ENCODE measurements at places on chromosomes 5 and 9. TPM values are rescaled to one million over a fixed set of nuclear protein-coding genes. Genes with fewer than 3 reads are reported as not detected.
A peak's percentile ranks its signal among the peaks of the same experiment; 100 is the strongest.

ZNF189 gene
- 20.2 TPM for total RNA-seq

IFNE gene
- total RNA-seq, result not detected

DNA sequence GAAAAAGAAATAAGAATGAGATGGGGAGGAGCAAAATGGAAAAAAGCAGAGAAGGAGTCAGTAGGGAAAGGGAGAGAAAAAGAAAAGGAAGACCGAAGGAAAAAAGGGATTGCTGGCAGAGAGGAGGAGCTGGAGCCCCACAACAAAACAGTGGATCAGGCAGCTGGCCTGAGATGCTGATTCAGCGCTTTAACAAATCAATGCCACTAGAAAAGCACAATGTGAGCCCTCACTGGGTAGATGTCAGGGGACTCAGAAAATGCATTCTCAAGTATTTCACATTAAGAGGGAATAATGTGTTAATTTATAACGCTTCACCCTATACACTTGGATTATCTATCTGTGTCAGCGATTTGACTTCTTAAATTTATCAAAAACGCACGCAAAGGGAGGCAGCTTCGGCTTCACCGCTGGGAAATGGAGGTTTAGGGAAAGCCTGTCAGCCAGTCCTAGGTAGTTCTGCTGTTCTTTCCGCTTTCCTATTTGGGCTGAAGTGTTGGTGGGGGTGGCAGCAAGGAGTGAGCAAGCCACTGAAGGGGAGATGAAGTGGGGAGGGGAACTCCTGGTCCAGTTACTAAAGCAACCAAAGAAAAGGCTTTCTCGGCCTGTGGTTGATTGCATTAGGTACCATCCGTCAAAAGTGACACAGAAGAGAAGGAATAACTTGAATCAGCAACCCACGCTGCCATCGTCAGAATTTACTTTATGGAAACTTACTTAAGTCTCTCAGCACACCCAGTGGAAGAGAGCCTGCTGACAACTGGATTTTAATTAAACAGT, 161.6 kb downstream of the BNC2 start:
- no peak overlapping the region for H3K27ac ChIP-seq
- no peaks in the 10 kb centered on the region for H3K27me3 ChIP-seq
- H3K36me3 ChIP-seq, result no peaks in the 10 kb centered on the region
- no peak for DNase-seq

- no peaks in the 10 kb centered on the region for H3K27me3 ChIP-seq
- H3K27ac ChIP-seq, result no peak overlapping the region
- no peak overlapping the region for H3K4me3 ChIP-seq
- no peaks in the 10 kb centered on the region for H3K36me3 ChIP-seq
- peaks cover 6% of the 10 kb centered on the region for H3K4me1 ChIP-seq
- no peak for DNase-seq
Observed at GRCh38 chr9:105911104-105911911, 217.0 kb downstream of the TMEM38B start.

DNA sequence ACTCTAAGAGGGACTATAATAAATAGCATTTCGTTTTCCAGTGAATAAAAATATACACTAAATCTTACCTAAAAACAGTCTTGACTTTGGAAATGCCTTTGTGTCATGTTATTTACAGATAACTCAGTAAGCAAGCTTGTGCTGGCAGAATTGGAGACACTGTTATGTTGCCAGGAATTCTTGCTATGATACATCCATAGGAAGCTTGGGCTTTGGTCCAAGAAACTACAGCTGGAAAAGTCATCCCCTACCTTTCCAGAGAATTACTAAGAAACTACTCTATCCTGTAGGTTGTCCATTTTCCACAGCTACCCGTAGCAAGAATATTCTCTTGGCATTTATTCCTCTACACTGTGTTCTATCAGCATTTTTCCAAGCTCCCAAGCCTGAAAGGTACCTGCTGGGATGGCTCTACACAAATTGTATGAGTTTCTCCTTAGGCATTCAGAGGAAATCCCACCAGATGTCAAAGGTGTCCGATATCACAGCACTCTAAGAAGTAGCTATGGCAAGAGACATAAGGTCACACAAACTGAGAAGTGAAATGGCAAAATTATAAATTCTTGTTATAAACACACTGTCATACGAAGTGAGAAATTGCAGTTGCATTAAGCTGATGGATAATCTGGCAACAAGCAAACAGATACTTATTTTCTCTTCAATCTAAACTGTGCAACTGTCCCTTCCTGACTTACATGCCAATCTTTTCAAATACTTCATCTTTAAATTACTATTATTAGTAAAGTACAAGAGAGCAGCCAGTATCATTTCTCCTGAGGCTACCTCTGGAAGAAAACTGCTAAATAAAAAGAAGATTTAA, 68.5 kb downstream of the MCTP1 start:
- no peaks in the 10 kb centered on the region for H3K4me1 ChIP-seq
- no peaks in the 10 kb centered on the region for H3K36me3 ChIP-seq
- no peak overlapping the region for H3K27ac ChIP-seq
- no peaks in the 10 kb centered on the region for H3K27me3 ChIP-seq

DNA sequence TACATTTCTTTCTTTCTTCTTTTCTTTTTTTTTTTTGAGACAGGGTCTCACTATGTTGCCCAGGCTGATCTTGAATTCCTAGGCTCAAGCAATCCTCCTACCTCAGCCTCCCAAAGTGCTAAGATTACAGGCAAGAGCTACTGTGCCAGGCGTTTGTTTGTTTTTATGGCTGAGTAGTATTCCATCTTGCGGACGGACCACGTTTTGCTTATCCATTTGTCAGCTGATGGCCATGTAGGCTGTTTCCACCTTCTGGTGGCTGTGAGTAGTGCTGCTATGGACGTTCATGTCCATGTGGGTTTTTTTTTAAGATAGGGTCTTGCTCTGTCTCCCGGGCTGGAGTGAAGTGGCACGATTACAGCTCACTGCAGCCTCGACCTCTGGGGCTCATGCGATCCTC, 2.5 kb downstream of the DOK3 start:
- no peaks in the 10 kb centered on the region for H3K27me3 ChIP-seq
- no peak overlapping the region for H3K4me3 ChIP-seq
- no peak for DNase-seq
- H3K36me3 ChIP-seq, result peaks cover 15% of the 10 kb centered on the region
- no peak overlapping the region for H3K27ac ChIP-seq

DNA sequence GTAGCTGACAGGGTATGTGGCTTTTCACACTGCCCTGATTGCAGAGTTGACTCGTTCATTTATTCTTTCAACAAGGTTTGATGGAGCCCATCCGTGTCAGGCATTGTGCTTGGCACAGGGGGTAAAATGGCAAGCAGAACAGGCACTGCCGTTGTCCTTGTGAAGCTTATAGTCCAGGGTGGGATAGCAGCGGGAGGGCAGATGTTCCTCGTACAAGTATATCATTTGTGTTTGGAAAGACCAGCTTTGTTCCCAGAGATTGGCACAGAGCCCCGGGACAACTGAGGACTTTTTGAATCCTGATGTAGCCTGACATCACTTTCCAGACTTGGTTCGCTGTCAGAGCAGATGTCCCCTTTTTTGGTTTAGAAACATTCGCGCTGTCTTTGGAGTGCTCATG, 50.9 kb downstream of the MVB12B start:
- H3K4me3 ChIP-seq, result no peak overlapping the region
- peaks cover 30% of the 10 kb centered on the region for H3K4me1 ChIP-seq
- no peak for DNase-seq
- no peaks in the 10 kb centered on the region for H3K36me3 ChIP-seq

DNA sequence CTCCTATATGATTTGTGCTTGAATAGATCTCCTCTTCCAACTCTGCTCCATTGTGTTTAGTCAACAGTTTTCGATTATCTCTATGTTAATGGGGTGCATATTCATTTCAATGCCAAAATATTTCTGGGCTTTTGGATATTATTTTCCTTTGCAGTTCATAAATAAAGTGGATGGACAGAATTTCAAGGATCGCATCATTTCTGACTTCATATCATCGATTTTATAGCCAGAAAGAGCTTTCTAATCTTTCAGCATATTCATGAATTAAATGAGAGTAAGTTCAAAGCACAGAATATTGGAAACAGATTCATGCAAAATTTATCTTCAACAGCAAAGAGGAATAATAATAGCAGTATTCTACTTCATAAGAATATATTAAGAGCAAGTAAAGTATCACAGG, 60.0 kb upstream of the MINAR2 start:
- no peaks in the 10 kb centered on the region for H3K4me1 ChIP-seq
- H3K4me3 ChIP-seq, result no peak overlapping the region
- H3K27me3 ChIP-seq, result no peaks in the 10 kb centered on the region
- H3K36me3 ChIP-seq, result no peaks in the 10 kb centered on the region
- no peak overlapping the region for H3K27ac ChIP-seq

GRCh38 chr9:114430457-114430856, 42.7 kb upstream of the AKNA start:
- no peak overlapping the region for H3K27ac ChIP-seq
- no peaks in the 10 kb centered on the region for H3K27me3 ChIP-seq
- H3K36me3 ChIP-seq, result no peaks in the 10 kb centered on the region

- no peaks in the 10 kb centered on the region for H3K36me3 ChIP-seq
- H3K27me3 ChIP-seq, result no peaks in the 10 kb centered on the region
- no peak overlapping the region for H3K27ac ChIP-seq
Observed at GRCh38 chr5:130425424-130425823, 521.2 kb downstream of the CHSY3 start.

DNA sequence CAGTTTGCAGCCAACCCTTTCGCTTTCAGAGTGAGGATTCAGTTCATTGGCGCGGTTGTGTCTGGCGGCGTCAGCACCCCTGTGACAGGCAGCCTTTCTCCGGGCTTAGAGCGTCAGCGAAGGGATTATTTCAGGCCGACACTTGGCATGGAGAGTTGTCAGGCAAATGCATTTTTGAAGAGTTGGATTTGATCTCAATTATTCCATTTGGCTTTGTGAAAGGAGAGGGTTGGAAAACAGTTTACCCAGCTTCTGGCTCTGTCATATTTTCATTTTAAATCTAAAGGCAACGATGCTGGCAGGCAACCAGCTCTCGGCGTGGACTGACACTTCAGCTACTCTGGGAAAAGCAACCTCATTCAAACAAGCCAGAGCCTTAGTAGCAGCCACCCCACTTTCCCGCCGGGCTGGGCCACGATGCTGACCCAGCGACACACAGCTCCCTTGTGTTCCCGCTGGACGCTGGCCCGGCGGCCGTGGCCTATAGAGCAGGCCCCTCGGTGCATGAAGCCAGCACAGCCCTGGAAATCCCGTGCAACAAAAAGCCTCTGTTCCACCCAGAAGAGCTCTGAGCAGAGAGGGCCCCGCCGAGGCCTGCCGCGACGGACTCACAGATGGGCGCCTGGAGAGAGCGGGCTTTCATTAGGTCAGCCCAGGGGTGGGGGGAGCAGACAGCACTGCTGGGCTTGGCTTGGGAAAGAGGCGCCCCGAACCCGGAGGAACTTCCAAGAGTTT, 28.9 kb upstream of the LPCAT1 start:
- peak; percentile 70 for DNase-seq
- H3K4me3 ChIP-seq, result no peak overlapping the region
- H3K27ac ChIP-seq, result no peak overlapping the region

Measured in right atrium auricular region (tissue), 2 donors.